Activated T-cell treated with anti-CD3 and anti-CD28 coated beads, Interleukin-2, amount 50 U/mL, for 48 hours (primary cell): ENCODE measurements at places on chromosomes 4 and X.

- no peak for DNase-seq
Measured at GRCh38 chrX:33721927-33722326, 410.2 kb downstream of the FAM47A start.

GRCh38 chrX:32644476-32645245 lies 566.7 kb downstream of the DMD start:
- no peak for DNase-seq

GRCh38 chr4:144819591-144819990 lies 173.6 kb downstream of the HHIP start:
- no peak for DNase-seq

GRCh38 chr4:95898226-95898625 lies 58.3 kb downstream of the PDHA2 start:
- no peak for DNase-seq

DNA sequence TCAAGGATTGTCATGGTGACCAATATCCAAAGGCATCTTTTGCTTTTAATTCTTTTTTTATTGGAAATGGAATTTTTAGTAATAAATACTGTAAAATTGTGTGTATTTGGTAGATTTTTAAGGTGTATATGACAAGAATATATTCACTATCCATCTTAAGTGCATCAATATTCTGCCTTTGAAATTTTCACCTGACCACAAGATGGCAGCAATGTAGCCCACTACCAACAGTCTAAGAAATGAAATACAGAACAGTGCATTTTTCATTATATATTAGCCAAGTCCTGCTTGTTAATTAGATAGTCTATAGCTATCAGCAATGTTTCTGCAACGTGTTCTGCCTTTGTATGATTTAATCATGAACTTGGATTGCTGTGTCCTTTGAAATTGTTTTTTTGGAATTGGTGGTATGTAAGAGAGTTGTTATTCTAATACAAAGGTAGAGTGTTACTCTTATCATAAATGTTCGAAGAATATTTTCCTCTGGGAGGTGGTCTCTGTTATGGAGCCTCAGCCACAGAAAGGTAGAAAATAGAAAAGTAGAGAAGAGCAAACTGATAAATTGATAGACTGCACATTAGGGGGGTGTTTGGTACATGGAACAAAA lies 38.2 kb downstream of the HPGDS start:
- no peak for DNase-seq
